ENCODE measurements at places on chromosomes 5 and 9.

GRCh38 chr5:169279125-169279524 lies 21.8 kb downstream of the SLIT3 start:
- DNase-seq = no peak

DNA sequence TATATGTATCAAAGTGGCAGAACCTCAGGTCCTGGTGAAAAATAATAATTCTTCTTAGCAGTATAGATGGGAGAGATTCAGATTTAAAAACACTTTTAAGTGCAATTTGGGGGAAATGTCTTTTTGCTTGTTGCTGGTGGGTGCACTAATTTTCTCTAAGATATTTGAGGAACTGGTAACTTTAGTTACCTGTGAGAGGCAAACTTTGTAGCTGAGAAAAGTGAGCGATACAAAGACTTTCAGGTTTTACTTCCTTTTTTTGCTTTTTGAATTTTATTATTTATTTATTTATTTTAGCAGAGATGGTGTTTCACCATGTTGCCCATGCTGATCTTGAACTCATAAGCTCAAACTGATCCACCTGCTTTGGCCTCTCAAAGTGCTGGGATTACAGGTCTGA lies 303.1 kb upstream of the PTGER4 start:
- DNase-seq = no peak

DNA sequence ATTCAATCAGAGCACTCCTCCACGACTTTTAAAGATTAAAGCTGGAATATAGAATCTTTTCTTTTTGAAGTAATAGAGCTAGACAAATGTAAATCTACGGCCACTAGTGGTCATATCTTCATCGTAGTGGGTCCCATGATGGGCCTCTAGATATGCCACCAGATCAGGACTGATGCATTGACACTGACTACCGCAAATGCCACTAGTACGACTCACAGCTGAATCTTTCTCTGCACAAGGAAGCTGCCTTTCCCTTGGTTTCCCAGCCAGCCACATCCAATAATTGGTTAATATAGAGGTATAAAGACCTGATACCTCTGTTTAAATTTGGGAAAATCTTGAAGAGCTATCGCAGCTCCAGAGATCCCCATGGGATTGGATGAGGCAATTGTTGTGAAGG lies 37.8 kb upstream of the ADRB2 start:
- no peak for DNase-seq

- no peak for DNase-seq
Observed at GRCh38 chr9:96620832-96621269, 1.2 kb upstream of the CDC14B start.

GRCh38 chr5:112929336-112930081 lies 7.5 kb upstream of the REEP5 start:
- DNase-seq = no peak

- no peak for DNase-seq
Observed at GRCh38 chr5:111337688-111338087, 113.5 kb downstream of the CAMK4 start.

- DNase-seq = no peak
Observed at GRCh38 chr5:173812811-173813550, 75.2 kb upstream of the CPEB4 start.

GRCh38 chr9:78210841-78211301 lies 25.0 kb upstream of the CEP78 start:
- no peak for DNase-seq

DNA sequence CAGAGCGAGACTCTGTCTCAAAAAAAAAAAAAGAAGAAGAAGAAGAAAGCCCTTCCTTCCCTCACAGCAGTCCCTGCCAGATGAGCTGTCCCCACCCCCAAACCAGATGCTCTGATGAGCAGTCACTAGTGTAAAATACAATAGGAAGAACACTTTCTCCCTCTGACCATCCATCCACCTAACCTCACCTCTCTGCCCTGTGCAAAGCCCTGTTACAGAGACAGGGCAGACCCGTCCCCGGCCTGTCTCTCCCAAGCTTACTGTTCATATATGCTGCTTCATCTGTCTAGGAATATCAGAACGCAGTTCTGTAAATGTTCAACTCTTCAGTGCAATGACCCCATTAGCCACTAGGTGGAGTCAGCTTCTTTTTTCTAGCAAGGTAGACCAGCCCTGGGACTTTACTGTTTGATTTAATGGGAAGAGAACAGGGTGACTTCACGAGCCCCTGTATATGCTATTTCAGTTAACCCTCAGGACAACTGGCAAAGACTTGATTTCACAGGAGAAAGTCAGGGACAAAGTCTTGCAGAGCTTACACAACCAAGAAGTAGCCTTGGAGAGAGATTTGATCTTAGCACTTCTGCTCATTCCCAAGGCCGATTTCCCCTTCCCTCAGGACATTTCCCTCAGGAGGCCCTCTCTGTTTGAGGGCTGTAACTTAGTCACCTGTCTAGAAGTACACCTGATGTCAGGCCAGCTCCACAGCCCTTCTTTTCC lies 14.9 kb upstream of the FGFR4 start:
- DNase-seq = peak; percentile 80

DNA sequence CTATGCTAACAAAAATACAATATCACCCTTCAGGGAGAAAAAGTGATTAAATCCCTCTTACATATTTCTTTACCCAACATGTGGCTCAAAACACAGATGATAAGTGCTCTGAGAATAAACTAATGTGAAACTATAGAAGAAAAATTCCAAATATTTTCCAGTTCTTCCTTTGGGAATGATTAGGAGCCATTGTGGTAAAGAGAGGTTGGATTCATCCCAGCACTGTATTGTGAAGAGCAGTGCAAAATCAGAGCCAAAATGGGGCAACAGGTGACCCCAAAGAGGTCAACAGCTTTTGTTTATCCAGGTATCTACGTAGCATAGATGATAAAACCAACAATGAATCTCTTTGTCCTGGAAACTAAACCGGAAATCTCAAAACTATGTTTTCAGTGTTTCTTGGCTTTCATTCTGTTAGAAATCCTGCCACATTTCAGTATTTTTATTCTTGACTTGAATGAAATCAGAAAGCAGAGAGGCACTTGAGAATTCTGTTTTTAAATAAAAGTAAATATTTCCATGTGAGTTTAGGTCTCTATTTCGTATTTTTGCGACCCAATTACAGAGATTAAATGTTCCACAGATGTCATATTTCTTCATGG lies 120.4 kb upstream of the FST start:
- DNase-seq = no peak

GRCh38 chr5:129804705-129805104 lies 56.8 kb downstream of the MINAR2 start:
- DNase-seq = no peak

- DNase-seq = no peak
Observed at GRCh38 chr9:89670114-89670513, 65.3 kb downstream of the GADD45G start.

DNA sequence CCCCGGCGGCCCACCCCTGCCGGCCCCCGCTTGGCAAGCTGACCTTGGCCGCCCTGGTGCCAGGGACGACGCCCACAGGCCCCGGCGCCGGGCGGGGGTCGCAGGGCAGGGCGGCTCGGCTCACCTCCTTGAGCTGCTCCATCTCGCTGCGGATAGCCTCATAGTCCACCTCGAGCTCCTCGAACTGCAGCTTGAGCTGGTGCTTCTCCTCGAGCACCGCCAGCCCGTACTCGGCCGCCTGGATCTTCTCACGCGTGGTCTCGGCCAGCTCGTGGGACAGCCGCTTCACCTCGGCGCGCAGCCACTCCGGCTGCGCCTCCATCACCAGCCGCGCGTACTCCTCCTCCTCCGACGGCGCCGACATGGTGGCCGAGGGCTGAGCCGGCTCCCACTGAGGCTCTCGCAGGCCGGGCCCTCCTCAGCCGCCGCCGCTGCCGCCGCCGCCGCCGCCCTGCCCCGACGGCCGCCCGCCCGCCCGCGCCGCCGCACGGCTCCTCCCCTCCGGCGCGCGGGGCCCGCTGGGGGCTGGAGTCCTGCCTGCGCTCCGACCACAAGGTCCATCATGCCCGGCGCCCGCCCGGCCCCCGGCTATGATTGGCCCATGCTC lies at the start of gene BICD2:
BICD2 (minus strand) TSS at position 453 of the 607 bp plus-strand sequence; CDS start at position 364, 89 bp downstream.
- peak; percentile 88 for DNase-seq

- no peak for DNase-seq
Observed at GRCh38 chr9:134420974-134421432, 94.7 kb downstream of the RXRA start.

DNA sequence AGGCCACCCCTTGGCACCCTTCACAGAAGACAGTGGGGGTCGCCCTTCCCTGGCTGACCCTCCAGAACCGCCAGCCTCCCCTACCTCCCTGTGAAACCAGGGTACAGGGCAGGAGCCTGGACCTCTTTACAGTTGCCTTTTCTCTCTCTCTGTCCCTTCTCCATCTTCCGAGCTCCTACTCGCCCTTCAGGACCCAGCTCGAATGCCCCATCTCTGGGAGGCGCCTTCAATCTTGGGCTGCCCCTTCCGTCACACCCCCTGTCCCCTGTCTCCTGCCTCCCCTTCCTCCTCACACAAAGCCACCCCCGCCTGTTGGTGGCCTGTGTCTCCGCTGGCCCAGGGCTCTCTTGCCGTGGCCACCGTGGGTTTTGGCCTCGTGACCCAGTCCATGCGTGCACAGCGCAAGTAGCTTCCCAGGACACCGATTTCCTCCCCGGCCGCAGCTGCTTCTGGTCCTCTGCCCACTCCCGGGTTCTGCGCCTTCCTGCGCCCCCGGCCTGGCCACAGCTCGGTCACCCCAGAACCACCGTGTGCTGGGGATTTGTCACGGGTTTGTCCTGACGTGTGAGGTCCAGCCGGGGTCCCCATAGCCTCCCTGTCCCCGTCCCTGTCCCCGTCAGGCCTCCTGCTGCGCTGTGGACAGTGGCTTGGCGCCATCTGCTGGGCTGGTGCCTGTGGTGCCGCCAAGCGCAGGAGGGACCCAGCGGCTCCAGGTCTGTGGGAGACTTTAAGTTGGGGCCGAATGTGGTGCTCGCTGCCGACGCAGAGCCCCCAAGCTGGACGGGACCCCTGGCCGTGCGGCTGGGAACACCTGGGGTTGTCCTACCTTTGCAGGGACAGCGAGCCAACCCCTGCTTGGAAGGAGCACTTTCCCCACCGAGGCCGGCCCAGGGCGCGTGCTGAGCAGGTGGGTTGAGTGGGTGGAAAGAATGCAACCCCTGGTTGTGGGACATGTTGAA lies 4.0 kb upstream of the TMEM250 start:
- DNase-seq = peak; percentile 30

DNA sequence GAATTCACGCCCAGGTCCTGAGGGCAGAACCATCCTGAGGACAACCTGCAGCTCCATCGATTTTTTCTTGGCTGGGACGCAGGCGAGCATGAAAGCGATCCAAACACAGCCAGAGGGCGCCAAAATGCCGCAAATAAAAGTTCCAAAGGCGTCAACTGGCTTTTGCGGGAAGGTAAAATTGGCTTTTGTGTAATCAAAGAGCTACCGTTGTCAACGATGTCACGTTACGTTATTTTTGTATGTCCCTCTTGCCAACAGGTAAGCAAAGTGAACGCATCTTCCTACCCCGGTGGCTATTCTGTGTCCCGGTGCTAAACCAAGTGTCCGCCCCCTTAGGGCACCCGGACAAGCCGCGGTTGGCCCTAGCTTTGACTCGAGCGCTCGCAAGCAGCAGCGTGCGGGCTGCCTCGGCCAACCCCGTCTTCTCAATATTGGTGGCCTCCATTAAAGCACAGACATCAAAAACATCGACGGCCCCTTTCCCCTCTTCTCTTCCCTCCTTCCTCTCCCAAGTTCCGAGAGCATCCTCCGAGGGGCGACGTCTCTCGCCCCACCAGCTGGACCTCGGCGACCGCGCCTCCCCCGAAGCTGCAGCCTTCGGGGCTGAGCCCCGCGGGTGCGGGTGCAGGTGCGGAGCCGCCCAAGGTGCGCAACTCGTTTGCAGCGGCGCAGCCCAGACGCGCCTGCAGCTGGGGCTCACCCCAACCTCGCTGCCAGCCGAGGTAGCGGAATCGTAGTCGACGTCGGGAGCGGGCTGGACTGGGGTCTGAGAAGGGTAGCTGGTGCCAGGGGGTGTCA lies 1.1 kb upstream of the BASP1 start:
- peak; percentile 62 for DNase-seq
